ENCODE measurements at places on chromosomes 13 and 19.

DNA sequence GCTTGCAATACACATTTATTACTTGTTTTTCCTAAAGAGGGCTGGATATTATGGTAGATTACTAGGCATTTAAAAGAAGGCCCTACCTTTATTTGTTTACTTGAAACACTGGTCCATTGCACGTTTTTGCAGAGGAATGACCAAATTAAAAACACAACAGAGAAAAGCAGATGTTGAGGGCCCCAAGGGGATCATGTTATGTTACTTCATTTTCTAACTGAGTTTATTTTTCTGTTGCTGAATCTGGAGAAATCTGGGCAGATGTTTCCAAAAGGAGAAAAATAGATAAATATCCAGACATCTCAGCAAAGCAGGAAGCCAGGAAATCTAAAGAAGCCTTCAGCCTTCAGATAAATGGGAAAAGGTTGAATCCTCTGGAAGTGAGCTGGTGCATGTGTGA is 353.0 kb downstream of the NDFIP2 start:
- no peaks in the 10 kb centered on the region for H3K36me3 ChIP-seq
- no peaks in the 10 kb centered on the region for H3K27me3 ChIP-seq
- H3K27ac ChIP-seq, result no peak overlapping the region
- no peak for DNase-seq
- H3K4me1 ChIP-seq, result no peaks in the 10 kb centered on the region

DNA sequence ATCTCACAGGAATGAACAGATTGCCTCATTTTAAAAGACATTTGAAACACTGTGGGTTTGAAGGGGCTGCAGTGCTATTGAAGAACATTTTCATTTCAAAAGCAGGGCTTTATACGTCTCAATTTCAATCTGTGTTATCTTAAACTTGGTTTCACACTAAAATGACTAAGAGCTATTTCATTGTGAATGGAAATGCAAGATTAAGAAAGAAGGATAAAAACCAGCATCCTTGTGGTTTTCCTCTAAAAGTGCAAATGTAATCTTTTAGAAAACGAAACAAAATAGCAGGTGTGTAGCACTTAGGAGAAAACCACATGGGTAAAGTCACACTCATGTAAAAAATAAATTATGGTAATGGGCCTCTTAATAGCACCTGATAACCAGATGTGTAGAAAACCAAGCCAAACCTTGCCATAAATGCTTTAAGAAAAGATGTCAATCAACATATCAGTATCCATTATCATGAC is 397.7 kb downstream of the GPC6 start:
- H3K27ac ChIP-seq, result no peak overlapping the region
- no peaks in the 10 kb centered on the region for H3K36me3 ChIP-seq
- no peak overlapping the region for H3K4me3 ChIP-seq
- no peak for DNase-seq
- no peaks in the 10 kb centered on the region for H3K27me3 ChIP-seq

- H3K27ac ChIP-seq, result no peak overlapping the region
- H3K27me3 ChIP-seq, result peaks cover 5% of the 10 kb centered on the region
- no peaks in the 10 kb centered on the region for H3K36me3 ChIP-seq
- H3K4me1 ChIP-seq, result no peaks in the 10 kb centered on the region
These were observed 239.7 kb downstream of the DNAJC15 start for GRCh38 chr13:43263047-43263446.

DNA sequence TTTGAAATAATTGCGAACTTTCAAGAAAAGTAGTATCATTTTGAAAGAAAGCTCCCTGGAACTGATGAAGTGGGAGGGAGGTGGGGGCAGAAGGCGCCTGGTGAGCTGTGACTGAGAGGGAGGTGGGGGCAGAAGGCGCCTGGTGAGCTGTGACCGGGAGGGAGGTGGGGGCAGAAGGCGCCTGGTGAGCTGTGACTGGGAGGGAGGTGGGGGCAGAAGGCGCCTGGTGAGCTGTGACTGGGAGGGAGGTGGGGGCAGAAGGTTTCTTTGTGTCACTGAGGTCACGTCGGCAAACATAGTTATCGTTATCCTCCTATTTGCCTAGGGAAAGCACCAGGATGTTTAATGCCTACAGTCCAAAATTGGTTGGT is 24.2 kb downstream of the C2CD4C start:
- DNase-seq, result no peak
- H3K27ac ChIP-seq, result no peak overlapping the region
- peaks cover 6% of the 10 kb centered on the region for H3K36me3 ChIP-seq
- H3K4me3 ChIP-seq, result no peak overlapping the region

- H3K4me1 ChIP-seq, result no peaks in the 10 kb centered on the region
- H3K27ac ChIP-seq, result no peak overlapping the region
- no peak overlapping the region for H3K4me3 ChIP-seq
- peaks cover 47% of the 10 kb centered on the region for H3K36me3 ChIP-seq
These were observed 25.6 kb downstream of the CCDC8 start for GRCh38 chr19:46387713-46388130.

GRCh38 chr19:29488316-29488715 is 37.5 kb upstream of the VSTM2B start:
- H3K4me3 ChIP-seq, result no peak overlapping the region
- H3K36me3 ChIP-seq, result no peaks in the 10 kb centered on the region
- H3K27me3 ChIP-seq, result peaks cover 75% of the 10 kb centered on the region

DNA sequence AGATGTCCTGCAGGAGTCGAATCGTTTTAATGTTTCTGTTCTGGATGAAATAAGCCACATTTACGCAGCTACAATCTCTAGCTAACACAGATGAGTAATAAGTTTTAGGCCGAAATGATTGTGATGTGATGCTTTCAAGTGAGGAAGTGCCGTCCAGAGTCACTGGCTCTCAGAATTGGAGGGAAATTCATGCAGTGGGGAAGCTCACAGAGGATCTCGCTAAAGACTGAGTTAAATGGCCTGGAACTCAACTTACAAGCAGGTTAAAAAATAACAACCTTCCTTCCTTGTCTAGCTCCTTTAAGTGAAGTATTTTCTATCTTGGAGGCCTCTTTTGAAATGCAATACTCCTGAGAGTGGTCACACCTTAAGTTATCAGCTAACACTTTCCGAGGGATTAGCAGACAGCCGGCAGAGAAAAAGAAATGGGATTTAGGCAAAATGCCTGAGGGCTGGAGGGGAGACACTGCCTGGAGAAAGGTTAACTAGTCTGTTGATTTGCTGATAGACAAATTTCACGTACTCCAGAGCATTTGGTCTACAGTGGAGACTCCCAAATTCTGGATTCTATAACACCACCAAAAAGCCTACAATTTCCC is 74.2 kb downstream of the IRS2 start:
- peaks cover 6% of the 10 kb centered on the region for H3K4me1 ChIP-seq
- DNase-seq, result no peak
- no peak overlapping the region for H3K27ac ChIP-seq
- peaks cover 3% of the 10 kb centered on the region for H3K36me3 ChIP-seq
- no peaks in the 10 kb centered on the region for H3K27me3 ChIP-seq
- H3K4me3 ChIP-seq, result no peak overlapping the region

DNA sequence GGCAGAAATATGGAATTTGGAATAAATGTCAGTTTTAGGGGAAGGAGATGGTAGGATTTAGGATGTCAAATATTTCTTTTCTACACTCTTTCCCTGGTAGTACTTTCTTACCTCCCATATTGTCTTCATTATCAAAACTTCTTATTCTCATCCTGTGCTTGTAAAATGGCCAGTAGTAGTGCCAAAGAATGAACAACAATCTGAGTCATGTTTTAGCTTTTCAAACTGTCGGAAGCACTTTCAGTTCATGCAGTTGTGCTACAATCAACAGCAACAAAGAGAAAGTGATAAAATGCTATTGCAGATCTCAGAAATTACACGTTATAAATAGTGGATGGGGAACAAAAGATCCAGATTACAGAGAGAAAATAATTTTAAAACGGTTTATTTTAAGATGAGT is 193.7 kb upstream of the RXFP2 start:
- H3K27me3 ChIP-seq, result no peaks in the 10 kb centered on the region
- no peak overlapping the region for H3K27ac ChIP-seq
- DNase-seq, result no peak
- H3K4me3 ChIP-seq, result no peak overlapping the region

- peaks cover 3% of the 10 kb centered on the region for H3K36me3 ChIP-seq
- no peaks in the 10 kb centered on the region for H3K27me3 ChIP-seq
- DNase-seq, result no peak
- peak overlapping the region; percentile 72 for H3K4me3 ChIP-seq
- peaks cover 18% of the 10 kb centered on the region for H3K4me1 ChIP-seq
- no peak overlapping the region for H3K27ac ChIP-seq
These were observed 904 bp upstream of the ARHGAP33 start for GRCh38 chr19:35774274-35775045.

DNA sequence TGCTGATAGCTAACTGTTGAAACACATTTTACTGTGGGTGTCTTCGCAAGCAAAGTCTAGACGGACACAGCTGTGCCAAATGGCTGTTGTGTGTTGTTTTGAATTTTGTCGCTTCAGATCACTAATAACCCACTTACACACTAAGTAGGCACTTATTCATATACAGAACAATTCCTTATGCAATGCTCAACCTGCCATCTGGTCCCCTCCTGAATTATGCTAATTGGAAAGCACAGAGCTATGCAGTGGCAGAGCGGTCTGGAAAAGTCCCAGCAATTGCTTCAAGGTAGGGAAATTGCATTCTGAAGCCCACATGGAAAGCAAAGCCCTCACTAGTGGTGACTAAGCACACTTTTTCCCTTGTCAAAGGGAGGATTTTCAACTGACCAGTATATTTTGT is 69.9 kb downstream of the C13orf42 start:
- H3K4me3 ChIP-seq, result no peak overlapping the region
- no peak for DNase-seq
- H3K36me3 ChIP-seq, result peaks cover 6% of the 10 kb centered on the region
- H3K4me1 ChIP-seq, result no peaks in the 10 kb centered on the region

GRCh38 chr13:67421475-67421874 is 191.3 kb upstream of the PCDH9 start:
- H3K4me3 ChIP-seq, result no peak overlapping the region
- H3K4me1 ChIP-seq, result no peaks in the 10 kb centered on the region
- no peak for DNase-seq

DNA sequence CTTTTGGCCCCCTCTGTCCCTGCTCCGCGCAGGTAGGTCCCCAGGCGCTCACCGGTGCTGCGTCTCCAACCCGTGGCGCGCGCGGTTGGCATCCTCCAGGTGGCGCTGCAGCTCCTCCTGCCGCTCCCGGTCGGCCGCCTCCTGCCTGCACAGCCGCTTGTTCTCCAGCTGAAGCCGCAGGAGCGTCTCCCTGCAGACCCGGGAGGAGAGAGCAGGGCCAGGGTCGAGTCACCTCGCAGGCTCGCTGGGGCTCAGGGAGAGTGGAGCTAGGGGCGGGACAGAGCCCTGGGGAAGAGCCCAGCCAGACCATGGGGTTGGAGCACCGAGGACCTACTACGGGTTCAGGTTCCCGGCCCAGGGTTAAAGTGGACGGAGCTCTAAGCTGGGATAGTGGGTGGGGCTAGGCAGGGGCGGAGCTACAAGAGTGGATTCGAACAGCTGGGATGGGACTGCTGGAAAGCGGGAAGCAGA is 9.3 kb downstream of the HOOK2 start:
- no peak overlapping the region for H3K27ac ChIP-seq
- H3K36me3 ChIP-seq, result peaks cover 4% of the 10 kb centered on the region
- H3K4me3 ChIP-seq, result peak overlapping the region; percentile 18
- H3K27me3 ChIP-seq, result no peaks in the 10 kb centered on the region
